ENCODE measurements at places on chromosomes 2 and 18.

GRCh38 chr2:126722546-126722945 lies 66.6 kb downstream of the GYPC start:
- DNase-seq = no peak

GRCh38 chr2:2788076-2788475 lies 457.0 kb upstream of the MYT1L start:
- DNase-seq = no peak

DNA sequence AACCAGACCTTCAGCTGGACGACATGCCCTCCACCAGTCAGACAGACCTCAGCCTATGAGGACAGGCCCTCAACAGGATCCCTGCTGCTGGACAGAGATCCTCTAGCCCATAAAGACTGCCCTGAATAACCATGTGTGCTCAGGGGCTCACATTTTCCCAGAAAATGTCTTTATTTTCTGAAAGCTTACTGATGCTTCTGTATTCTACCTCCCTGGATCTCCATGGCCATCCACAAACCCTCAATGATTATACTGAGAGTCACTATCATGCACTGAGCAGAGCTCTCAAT lies 1.8 kb upstream of the PTPN18 start:
- no peak for DNase-seq

- DNase-seq = no peak
Observed at GRCh38 chr2:84451579-84451978, 7.5 kb downstream of the SUCLG1 start.

DNA sequence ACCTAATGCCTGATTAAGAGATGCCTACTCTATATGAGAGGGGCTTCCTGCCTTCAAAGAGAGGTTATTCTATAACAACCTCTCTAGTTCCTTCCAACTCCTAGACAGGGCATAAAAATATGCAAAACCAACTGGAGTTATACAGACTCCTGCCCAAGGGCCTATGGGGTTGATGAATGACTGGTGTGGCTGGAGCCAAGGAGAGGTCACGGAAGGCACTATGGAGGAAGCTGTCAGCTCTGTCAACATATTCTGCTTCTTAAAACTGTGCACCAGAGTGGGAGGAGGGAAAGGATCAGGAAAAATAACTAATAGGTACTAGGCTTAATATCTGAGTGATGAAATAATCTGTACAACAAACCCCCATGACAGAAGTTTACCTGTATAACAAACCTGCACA lies 120.9 kb upstream of the CDC42EP3 start:
- no peak for DNase-seq

DNA sequence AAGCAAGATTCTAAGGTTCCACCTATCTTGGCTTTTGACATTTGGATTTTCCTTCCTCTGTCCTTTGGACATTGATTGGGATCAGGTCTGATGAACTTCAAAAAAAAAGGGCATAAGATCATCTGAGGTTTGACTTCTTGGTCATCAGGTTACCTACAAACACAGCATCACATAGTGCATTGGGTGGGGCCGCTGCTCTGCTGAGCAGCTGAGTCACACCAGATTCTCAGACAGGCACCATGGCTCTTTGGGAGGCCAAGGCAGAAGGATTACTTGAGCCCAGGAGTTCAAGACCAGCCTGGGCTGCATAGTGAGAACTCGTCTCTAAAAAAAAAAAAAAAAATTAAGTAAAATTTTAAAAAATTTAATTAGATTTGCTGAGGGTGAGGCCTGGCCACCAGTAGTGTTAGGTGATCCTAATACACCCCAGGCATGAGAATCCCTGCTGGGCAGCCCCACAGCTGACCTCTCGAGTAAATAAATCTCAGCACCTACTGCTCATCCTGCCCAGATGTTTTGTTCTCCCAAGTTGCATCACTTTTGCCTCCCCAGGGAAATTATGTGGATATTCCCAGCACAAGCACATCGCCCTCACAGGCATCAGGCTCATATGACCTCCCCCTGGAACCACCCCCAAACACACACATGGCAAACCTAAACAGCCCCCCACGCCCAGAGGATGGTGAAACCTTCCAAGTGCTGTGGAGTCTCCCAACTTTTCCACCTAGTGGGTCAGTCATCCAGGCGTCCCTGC lies 5.3 kb downstream of the MLPH start:
- DNase-seq = no peak

- no peak for DNase-seq
Observed at GRCh38 chr2:103669531-103669930, 907.7 kb downstream of the TMEM182 start.

- no peak for DNase-seq
Observed at GRCh38 chr2:113124984-113125855, 2.2 kb upstream of the IL1RN start.

DNA sequence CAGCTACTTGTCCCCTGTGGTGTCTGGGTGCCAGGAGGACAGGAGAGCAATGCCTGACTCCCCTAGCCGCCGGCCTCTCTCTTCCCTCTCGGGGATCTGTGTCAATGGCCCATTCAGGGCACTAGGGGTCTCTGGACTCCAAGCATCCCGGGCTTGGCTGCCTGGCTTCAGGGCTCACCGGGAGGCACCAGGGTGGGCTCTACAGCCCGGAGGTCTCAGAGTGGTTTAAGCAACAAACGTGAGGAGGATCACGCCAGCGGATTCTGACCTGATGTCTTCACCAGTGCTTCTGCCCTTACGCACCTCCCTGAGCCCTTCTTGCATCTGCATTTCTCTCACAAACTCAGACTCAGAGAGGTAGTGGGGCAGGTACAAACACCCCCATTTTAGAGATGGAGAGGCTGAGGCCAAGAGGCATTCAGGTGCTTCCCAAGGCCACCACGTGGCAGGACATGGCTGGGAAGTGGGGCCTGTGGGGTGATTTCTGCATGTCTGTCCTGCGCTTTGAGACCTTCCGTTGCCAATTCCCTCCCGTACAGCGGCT lies 243.0 kb downstream of the CELF4 start:
- no peak for DNase-seq

DNA sequence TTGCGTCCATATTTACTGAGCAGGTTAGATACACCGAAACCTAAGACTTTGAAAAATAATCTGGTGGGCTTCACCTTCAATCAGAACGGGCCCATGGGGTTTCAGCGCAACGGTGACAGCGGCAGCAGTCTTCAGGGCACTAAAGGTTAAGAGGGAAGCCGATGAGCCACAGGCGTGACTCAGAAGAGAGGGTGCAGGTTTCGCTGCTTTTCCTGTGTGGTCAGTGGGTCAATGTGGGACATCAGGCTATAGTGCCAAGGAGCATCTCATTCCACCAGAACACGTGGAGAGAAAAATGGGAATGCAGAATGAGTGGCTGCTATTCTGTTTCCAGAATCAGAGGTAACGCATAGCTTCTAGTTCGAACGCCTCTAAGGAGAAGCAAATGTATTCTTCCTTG lies 8.9 kb downstream of the PTGR3 start:
- DNase-seq = no peak

- no peak for DNase-seq
Observed at GRCh38 chr18:62549755-62550154, 26.9 kb downstream of the ZCCHC2 start.

DNA sequence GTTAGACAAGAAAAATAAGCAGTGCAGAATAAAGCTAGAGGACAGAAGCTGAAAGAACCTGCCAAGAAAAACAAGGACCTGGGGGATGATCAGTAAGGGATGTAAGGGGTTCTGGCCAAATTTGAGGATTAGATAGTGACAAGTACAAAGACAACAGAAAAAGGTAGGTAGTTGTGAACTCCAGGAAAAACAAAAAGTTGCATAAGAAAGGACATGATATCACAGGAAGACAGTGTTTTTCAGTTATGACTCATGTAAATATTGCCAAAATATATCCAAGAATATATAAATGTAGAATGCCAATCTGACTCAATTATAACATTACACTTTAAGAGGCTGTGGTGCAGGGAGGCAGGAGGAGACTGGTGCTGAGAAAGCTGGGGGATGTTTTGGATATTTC lies 209.8 kb upstream of the SH3BP4 start:
- no peak for DNase-seq

- no peak for DNase-seq
Observed at GRCh38 chr18:62745089-62745751, 29.9 kb downstream of the PHLPP1 start.

- no peak for DNase-seq
Observed at GRCh38 chr2:181780047-181780651, 99.8 kb upstream of the NEUROD1 start.

GRCh38 chr2:16660114-16660513 lies 5.5 kb downstream of the CYRIA start:
- no peak for DNase-seq

DNA sequence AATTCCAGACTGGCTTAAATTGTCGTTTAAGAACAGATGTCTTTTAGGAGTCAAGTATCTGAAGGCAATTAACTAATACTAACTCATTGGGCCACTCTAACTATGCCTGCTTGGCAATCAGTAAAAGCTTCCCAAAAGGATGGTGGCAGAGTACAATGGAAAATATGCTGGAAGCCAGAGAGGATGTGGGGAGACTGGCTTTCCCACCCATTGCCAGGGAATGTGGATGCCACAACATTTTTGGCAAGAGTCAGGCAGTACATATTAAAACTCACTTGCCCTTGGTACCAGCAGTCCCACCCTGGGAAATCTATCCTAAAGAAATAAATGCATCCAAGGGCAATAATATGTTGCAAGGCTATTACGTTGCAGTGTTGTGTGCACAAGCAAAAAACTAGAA lies 74.0 kb upstream of the FZD7 start:
- DNase-seq = no peak

GRCh38 chr2:226647621-226648518 lies 151.8 kb downstream of the IRS1 start:
- no peak for DNase-seq

DNA sequence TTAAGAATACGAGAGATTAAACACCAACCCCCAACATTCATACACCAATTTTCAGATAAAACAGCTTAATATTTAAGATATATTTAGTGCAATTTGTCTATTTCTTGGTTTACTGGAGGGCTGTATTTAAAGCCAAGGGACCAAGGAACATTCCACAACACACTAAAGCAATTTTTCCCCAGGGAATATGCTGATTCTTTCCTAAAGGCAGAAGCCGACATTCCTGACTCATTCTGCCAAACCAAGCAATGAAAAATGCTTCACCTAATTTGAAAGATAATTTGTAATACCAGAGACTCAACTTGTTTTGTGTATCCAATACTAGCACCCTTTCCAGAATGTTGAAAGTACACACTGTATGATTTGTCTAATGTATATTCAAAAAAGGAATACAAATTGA lies 1267.6 kb upstream of the PIK3C3 start:
- no peak for DNase-seq

DNA sequence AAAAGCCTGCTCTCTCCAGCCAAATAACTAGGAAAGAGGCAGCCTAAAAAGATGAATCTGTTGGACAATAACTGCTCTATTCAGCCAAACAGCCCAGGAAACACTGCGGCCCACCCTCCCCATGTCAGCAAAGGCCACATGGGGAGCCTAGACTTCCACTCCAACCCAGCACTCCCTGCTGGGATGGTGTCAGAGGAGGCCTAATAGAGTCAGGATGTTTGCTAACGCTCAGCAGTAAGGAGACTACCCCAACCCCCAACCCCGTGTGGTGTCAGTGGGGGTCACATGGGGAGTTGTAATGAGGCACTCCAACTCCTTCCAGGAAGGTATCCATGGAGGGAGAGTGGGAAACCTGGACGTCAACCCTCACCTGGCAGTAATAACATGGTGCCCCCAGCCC lies 41.6 kb downstream of the ZBTB7C start:
- DNase-seq = no peak

DNA sequence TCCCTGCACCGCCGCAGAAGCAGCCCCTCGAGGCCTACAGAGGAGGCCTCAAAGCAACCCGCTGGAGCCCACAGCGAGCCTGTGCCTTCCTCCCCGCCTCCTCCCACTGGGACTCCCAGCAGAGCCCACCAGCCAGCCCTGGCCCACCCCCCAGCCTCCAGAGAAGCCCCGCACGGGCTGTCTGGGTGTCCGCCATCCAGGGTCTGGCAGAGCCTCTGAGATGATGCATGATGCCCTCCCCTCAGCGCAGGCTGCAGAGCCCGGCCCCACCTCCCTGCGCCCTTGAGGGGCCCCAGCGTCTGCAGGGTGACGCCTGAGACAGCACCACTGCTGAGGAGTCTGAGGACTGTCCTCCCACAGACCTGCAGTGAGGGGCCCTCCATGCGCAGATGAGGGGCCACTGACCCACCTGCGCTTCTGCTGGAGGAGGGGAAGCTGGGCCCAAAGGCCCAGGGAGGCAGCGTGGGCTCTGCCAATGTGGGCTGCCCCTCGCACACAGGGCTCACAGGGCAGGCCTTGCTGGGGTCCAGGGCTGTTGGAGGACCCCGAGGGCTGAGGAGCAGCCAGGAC lies 31.2 kb downstream of the GPC1 start:
- DNase-seq = no peak

DNA sequence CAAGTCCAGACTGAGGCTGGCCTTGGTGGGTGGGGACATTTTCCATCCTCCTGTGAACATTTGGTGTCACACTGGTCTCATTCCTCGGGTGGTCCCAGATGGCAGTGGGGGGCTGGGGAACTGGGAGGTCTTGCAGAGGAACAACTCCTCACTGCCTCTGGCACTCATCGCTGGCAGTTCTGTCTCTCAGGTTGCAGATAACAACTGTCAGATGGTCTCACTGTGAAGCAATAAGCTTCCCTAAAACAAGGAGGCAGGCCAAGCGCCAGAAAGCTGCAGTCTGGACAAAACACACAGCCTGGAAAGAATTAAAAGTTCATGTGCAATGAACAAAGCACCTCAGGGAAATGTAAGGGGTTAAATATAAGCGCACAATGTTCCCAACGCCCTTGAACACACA lies 78.1 kb downstream of the IRS1 start:
- DNase-seq = no peak

- DNase-seq = no peak
Observed at GRCh38 chr18:55849391-55849790, 261.4 kb upstream of the TCF4 start.

GRCh38 chr2:43368483-43369385 lies 142.3 kb upstream of the ZFP36L2 start:
- no peak for DNase-seq

DNA sequence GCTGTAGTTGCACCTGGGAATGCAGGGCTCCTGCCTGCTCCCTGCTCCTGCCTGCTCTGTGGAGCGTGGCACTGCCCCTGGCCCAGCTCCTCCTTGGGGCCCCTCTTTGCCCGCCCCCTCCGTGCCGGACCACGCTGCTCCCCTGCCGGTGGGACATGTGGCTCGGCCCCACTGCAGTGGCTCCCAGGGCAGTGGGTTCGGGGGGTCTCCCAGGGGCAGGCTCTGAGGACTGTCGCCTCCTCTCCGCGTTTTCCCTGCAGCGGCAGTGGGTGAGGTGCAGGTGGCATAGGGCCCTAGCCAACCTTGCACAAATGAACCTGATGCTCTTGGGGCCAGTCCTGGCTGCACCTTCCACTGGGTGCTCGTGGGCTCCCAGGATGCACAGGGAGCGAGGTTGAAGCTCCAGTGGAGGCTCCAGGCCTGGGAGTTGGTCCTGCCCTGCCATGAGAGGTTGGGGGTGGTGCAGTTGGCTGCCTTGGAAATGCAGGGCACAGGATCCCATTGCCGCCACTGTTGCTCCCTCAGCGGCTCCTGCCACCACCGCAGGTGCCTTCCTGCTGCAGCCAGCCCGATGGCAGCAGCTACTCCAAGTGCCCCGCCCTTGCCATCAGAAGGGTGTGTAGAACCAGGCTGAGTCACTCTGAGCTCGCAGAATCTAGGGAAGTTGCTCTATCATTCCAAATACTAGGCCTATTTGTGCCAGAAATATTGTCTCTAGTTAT lies 313.1 kb upstream of the SYT4 start:
- no peak for DNase-seq

All from activated naive CD8-positive, alpha-beta T cell treated with anti-CD3 and anti-CD28 coated beads, Interleukin-2, amount 50 U/mL, for 16 hours (primary cell).